ENCODE measurements at places on chromosomes 2 and 18.
A peak's percentile ranks its signal among the peaks of the same experiment; 100 is the strongest.

DNA sequence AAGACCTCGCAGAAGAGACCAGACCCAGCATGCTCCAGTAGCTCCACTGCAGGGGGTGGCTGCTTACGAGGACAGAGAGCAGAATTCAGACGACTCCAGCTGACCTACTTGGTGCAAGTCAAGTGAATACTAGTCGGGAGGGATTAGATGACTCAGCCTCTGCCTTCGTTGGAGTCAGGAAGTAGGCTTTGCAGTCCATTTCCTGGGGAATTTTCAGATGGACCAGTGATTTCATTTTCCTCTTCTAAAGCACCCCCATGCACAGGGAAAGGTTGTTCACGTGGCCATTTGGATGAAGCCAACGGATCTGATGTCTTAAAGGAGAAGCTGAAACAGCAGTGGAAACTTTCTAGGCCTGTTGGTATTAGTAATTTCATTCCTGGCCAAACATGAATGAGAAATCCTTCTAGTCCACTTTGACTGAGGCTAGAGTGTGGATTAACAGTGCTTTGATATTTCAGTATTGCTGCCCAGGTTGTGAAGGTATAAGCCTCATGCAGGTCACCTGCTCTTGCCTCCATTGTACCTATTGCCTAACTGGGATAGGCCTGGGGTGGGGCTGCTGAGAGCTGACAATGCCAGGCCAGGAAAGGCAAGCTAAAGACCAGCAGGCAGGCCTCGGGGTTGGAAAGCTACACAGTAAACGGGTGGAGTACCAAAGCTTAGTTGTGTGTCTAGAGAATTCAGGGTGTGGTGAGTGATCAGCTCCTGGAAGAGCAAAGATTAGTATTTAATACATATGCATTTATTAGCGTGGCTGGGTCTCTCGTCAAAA lies 117.6 kb upstream of the FOSL2 start:
- peak; percentile 58 for DNase-seq

- DNase-seq = peak; percentile 2
Measured at GRCh38 chr2:169014780-169015179, 16.3 kb downstream of the ABCB11 start.

DNA sequence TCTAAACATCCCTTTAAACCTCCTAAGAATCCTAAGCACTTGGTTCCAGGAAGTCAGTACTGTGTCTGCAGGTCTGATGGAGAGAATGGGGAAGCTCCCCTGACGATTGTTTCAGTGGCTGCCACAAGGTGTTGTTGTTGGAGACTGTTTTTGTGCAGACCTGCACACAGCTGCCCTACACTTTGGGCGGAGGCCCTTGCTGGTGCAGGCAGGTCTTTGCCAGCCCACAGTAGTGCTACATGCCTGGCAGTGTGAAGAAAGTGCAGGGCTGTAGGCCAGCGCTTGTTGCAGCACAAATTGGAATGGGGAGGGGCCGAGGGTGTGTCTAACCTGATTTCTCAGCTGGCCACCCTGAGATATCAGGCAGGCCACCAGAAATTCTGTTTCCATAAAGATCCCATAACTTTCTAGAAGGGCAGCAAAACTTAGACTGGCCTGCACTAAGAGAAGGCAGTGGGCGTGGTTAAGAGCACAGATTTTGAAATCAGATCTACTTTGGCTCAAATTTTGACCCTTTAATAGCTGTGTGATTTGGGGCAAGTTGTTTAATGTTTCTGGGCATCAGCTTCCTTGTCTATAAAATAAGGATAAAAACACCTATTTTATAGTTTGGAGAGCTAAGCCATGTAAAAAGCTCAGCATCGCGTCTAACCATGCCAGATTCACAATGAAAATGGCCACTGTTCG lies 83.7 kb upstream of the SLC1A4 start:
- DNase-seq = no peak

DNA sequence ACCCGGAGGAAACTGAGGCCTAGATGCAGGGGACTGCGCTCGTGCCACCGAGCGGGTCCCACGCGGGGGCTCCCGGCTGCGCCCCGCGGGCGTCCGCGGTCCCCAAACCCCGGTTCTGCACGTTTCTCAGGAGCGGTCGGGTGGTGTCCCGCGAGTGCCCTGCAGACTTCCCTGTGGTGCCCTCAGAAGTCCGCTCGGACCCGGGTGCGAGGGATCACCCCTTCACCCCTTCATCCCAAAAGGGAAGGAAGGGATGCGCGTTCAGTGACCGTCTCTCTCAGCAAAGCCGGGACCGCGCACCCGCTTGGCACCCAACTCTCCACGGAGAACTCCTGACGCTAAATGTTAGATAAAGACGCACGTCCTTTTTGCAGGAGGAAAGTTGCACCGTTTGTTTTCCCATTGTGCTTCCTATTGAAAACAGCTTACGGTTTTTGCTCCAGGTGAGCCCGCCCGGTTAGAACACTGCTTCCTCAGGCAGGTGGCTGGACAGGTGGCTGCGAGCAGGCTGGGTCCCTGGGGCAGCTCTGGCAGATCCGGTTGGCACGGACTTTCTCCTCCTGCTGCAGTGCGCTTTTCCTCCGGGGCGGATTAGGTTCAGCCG lies 779 bp downstream of the DGKD start:
- DNase-seq = peak; percentile 59

DNA sequence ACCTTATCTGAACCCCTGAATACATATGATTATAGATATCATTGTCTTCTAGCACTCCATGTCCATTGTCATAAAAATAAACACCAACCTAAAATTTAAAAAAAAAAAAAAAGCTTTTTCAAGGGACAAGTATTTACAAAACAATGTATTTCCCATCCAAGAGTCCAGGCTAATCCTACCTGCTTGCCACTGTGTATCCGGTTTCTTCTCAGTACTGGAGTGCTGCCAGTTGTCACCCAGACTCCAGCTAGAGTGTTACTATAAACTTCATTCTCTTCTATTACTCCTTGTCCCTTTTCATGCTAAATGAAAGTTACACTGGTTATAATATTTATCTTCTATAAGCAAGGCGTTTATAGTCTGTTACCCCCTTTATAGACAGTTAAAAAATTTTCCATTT lies 35.8 kb downstream of the MSH6 start:
- DNase-seq = no peak

DNA sequence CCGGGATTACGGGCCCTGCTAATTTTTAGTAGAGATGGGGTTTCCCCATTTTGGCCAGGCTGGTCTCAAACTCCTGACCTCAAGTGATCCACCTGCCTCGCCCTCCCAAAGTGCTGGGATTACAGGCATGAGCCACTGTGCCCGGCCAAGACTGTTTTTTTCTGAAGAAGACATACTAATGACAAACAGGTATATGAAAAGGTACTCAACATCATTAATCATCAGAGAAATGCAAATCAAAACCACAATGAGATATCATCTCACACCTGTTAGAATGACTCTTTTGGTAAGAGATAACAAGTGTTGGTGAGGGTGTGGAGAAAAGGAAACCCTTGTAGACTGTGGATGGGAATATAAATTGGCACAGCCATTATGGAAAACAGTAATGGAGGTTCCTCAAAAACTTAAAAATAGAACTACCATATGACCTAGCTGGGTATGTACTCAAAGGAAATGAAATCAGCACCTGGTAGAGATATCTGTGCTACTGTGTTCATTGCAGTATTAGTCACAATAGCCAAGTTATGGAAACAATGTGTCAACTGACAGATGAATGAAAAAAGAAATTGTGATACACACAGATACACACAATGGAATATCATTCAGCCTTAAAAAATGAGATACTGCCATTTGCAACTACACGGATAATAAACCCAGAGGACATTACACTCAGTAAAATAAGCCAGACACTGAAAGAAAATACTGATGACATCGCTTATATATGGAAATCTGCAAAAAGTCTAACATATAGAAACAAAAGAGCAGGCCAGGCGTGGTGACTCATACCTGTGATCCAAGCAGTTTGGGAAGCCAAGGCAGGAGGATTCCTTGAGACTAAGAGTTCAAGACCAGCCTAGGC lies 20.8 kb downstream of the SOS1 start:
- no peak for DNase-seq

GRCh38 chr2:29759360-29759759 lies 162.0 kb downstream of the ALK start:
- no peak for DNase-seq

GRCh38 chr2:153595939-153596338 lies 117.4 kb upstream of the RPRM start:
- DNase-seq = no peak

DNA sequence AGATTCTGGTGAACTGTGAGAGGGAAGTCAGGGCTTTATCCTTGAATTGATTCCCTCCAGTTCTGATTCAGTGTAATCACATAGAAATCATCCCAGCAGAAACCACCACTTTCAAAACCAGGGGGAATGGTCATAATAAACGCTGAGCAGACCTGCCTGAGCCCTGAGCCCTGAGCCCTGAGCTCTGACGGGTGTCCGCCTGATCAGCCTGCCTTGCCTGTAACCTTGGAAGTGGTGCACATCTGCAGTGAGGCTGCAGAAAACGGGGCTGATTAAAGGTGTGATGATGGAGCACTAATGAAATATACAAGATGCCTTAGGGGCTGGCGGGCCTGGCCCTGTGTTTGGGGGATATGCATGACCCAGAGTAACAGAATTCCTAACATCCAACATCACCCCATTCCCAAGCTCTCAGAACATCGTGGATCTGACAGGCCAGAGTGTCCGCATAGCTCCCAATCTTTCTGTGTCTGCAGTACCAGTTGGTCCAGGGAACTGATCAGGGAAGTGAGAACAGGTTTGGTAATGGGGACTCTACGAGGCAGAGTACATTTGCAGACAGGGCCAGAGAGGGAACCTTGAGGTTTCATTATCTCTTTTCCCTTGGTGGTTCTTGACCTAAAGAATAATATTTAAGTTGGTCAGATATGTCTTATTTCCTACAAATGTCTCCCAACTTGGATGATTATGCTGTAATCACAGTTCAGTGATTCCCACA lies 37.8 kb downstream of the KCTD18 start:
- no peak for DNase-seq
